ENCODE measurements at places on chromosomes 5 and 9. TPM values are rescaled to one million over a fixed set of nuclear protein-coding genes. Genes with fewer than 3 reads are reported as not detected.

The RLN2 gene
- total RNA-seq = not detected

The PNPLA7 gene
- 1.1 TPM for total RNA-seq

The CNTLN gene
- total RNA-seq = 9.7 TPM

The GALNT10 gene
- total RNA-seq = 39.9 TPM

The ADCY2 gene
- 0.65 TPM for total RNA-seq

The TAF11L13 gene
- not detected for total RNA-seq

The ARID3C gene
- total RNA-seq = 0.14 TPM

The DBN1 gene
- total RNA-seq = 139 TPM

The RASEF gene
- 0.14 TPM for total RNA-seq

The HAPLN1 gene
- total RNA-seq = 0.55 TPM
